ENCODE measurements at places on chromosomes 4 and X.

GRCh38 chrX:19593690-19594089, 78.4 kb upstream of the MAP3K15 start:
- DNase-seq, result no peak

DNA sequence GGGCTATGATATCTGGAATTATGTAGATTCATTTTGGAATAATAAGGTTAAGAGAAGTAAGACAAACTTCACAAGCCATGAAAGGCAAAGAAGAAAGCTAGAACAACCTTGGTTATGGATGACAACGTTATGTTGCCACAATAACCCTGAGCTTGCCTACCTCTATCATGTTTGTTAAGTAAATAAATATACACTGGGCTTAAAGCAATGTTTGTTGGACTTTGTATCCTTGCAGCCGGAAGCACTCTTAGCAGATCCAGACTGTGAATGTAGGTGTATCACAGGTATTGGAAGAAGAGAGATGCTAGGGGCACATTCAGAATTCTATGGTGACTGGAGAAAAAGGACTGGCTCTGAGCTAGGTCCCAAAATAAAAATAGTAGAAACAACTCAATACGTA, 214.4 kb downstream of the HS3ST1 start:
- DNase-seq, result no peak

GRCh38 chr4:65670331-65671031, at the start of gene EPHA5:
TSS of gene EPHA5 (minus strand) at chr4:65670489. CDS start at chr4:65669742, 747 bp downstream.
- no peak for DNase-seq

- DNase-seq, result no peak
Measured at GRCh38 chrX:103586314-103586646, 965 bp downstream of the TCEAL4 start.

- no peak for DNase-seq
Measured at GRCh38 chr4:174708381-174708780, 120.7 kb downstream of the GLRA3 start.

DNA sequence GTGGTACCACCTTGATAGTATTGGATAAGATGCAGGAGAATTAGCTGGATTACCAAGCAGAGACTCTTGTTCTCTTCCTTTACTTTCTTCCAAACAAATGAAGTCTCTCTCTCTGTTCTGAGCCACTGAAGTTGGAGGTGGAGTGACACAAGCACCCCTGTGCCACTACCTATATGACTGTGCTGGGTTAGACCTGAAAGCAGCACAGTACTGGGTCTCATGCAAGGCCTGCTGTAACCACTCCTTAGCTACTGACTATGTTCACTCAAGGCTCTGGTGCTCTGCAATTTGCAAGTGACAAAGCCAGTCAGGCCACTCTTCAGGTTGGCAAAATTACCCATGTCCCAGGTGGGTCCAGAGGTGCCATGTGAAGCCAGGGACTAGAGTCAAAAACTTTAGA, 389.6 kb upstream of the MAOA start:
- no peak for DNase-seq

DNA sequence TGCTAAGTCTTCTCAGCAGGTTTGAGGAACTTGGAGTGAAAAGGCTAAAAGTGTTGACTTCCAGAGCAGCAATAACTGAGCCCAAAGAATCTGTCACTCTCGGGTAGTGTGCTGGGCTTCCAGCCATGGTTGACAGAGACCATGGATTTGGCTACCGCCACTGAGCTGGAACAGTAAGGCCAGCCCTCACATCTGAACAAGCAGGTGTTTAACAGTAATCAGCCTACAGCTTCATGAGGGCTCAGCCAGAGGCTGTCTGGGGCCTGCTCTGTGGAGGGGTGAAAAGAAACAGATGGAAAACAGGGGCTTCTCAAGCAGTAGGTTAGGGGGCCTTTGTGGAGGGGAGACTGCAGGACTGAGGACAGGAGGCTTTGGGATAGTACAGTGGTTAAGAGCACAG, 14.9 kb downstream of the RASL11B start:
- no peak for DNase-seq

DNA sequence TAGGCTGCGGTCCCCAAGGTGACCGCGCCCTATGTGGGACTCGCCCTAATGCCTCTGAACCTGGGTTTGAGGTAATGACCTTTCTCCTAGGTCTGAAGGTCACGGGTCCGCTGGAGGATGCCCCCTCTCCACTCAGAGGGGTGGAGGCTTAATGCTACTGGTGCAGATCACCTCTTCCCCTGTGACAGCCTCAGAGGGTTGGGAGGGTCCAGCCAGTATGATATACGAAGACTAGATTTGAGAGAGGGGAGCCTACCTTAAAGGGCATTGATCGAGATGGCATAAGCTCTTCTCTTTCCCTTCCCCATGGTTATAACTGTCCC, 1.0 kb downstream of the SLC25A5 start:
- DNase-seq, result no peak

GRCh38 chrX:8520178-8520577, 55.5 kb downstream of the VCX3B start:
- no peak for DNase-seq

DNA sequence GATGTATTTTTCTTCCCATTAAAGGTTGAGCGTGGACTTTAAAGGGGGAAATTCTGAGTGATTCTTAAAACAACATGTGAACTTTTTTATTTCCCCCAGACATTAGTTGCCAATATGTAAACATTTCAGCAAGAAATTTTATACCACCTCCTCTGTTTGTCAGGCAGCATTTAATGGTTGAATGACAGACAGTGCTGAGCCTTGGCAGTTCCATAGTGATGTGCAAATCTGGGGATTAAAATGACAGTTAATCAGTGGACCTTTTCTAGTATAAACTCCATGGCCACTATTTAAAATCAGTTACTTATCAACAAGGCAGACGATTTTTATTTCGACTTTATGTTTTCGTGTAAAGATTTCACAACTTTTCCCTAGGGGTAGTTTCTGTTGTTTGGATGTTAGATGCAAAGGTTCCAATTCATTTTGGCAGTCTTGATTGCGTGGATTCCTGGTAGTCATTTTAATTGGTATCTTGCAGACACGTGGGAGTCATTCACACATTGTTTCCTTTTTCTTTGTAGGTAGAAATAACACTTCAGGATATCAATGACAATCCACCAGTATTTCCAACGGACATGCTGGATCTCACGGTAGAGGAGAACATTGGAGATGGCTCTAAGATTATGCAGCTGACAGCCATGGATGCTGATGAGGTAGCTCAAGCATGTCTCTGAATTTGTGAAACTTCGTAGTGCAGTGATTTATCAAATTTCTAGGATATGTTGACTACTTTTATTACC, 83.7 kb downstream of the FAT4 start:
- DNase-seq, result no peak

GRCh38 chr4:68216501-68216900, 29.0 kb downstream of the TMPRSS11B start:
- no peak for DNase-seq

DNA sequence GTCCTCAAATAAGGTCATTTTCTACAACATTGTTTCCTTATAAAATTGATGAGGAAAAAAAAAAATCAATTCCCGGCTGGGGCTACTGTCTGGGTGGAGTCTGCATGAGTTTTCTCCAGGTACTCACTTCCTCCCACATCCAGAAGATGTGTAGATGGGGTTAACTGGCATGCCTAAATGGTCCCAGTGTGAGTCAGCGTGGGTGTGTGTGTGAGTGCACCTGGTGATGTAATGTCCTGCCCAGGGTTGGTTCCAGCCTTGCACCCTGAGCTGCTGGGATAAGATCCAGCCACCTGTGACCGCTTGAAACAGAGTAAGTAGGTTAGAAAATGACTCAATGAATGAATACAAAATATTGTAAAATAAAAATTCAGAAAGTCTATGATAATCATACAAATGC, 11.1 kb downstream of the USP26 start:
- DNase-seq, result no peak

DNA sequence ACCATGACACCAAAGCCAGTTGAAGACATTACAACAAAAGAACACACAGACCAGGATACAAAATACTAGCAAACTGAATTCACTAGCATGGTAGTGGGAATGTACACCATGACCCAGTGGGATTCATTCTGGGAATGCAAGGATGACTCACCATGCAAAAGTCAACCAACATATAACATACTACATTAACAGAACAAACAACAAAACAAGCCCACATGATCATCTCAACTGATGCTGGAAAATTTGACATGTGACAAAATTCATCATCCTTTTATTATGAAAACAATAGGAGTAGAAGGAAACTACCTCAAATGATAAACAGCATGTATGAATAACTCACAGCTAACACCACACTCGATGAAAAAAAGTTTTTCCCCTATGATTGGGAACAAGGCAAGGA, 190.2 kb downstream of the DCLK2 start:
- DNase-seq, result no peak

- no peak for DNase-seq
Measured at GRCh38 chrX:67692246-67692645, 148.4 kb downstream of the AR start.

DNA sequence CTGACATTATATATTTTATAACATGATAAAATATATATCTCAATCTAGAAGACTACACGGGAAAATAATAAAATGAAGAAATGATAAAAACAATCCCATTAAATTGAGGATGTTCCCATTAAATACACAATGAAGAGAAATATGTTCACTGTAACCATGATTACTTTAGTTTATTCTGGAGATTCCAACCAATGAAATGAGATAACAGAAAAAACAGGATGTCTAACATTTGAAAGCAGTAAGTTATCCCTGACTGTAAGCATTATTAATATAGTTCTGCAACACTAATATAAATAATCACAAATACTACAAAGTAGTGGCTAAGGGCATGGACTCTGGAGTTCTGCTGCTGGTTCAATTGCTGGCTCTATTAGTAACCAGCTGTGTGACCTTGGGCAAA, 169.4 kb downstream of the RNF150 start:
- DNase-seq, result no peak

- DNase-seq, result no peak
Measured at GRCh38 chr4:52836120-52836519, 26.0 kb upstream of the RASL11B start.

- peak; percentile 62 for DNase-seq
Measured at GRCh38 chr4:1201851-1202525, 29.6 kb upstream of the SPON2 start.

DNA sequence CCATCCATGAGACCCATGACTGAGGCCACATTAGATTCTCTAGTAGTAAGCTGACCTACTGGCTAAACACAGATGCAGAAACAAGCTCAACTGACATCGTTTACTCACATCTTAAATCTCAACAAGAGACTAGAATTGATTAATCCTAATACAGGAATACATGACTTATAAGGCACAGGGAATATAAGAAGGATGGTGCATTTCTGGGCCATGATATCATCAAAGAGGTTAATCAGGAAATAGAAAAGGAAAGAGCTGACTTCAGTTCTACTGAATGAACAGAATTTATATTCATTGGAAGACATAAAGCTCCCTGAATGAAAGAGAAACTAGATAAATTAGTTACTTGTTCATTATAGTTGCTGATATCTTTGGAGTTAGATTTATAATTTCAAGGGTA, 1406.5 kb downstream of the STIM2 start:
- no peak for DNase-seq

DNA sequence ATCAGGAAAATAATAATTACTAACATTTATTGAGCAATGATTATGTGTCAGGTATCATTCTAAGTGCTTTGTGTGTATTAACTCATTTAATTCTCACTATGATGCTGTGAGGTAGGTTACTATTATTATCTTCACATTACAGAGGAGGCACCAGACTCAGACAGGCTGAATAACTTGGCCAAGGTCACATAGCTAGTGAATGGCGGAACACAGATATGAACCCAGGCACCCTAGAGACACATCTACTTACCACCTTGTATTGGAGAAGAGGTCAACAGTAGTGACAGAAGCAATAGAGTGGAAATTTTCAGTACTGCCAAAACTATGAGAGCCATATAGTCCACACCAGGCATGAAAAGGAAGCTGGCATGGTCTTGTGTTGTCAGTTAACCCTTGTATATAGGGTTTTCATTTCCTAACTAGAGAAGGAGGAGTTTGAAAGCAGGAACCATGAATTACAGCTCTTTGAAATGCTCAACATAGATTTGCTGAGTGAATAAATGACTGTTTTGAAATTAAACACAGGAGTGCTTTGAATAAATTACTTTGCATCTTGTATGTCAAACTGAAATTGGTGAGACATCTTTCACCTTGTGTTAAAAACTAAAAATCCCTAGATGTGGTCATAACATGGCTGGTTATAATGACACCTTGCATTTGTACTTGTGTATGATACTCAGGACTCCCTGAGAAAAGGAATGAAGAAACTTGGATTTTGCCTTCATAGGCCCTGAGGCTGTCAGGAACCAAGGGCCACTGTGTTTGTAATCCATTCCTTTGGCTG, 71.8 kb downstream of the RTL9 start:
- DNase-seq, result no peak

All from activated CD8-positive, alpha-beta memory T cell treated with anti-CD3 and anti-CD28 coated beads for 48 hours (primary cell).